T1000 (cell line): ENCODE measurements at places on chromosomes 3 and 15.

DNA sequence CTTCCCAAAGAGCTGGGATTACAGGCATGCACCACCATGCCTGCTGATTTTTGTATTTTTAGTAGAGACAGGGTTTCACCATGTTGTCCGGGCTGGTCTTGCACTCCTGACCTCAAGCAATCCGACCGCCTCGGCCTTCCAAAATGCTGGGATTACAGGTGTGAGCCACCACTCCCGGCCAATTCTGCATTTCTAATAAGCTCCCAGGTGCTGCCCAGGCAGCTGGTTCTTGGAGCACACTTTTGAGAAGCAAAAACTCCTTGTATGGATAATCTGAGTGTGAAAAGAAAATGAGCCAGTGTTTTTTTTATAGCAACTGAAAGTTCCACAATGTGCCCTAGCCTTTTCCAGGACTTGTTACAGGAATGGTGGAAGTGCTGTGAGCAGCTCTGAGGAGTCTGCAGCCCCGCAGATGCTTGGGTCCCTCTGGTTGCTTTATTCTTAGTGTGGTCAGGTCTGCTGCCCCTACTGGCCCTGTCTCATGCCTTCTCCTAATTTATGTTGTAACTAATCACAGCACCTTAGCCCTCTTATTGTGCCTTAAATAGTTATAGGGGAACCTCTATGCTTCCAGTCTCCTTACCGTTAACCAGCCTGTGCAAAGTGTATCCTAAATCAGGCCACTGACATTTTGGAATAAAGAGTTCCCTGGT, 13.5 kb upstream of the KCNAB1 start:
- no peak for DNase-seq

DNA sequence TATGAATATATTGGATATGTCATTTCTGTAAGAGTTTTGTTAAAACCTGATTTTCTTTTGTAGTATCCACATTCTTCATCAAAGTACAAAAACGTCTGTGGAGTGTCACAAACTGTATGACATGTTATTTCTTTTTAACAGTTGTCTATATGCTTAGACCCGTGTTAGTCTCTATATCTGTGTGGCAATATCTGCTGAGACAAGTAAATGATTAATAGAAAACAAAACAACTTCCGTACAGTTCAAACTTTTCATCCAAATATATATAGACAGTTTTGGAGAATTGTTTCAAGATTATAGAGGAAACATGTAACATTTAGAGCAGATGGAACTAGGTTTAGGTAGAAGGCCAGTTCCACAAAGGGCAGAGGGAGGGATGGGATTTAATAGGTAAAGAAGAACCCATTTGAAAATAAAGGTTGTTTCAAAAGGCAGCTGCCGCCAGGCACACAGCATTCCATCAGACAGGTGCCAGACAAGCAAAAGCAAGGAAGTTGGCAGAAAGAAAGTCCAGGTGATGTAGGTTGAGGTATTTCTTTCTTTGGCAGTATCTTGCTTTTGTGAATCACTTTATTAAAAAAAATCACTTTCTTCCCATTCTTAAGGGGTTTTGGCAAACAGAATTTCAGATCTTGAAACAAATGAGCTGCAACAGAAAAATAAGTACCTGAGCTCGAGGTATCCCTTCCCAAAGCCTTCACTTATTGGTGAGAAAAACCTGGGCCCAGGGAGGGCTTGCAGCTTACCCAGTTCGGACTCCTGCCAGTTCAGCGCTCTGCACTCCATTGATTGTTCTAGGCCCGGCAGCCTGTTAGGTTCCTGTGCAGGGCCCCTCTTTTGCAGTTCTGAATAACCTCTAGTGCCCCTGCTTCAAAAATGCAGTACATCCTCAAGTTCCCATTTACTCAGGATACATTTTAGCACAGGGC, 49.0 kb downstream of the LRRN1 start:
- no peak for DNase-seq

DNA sequence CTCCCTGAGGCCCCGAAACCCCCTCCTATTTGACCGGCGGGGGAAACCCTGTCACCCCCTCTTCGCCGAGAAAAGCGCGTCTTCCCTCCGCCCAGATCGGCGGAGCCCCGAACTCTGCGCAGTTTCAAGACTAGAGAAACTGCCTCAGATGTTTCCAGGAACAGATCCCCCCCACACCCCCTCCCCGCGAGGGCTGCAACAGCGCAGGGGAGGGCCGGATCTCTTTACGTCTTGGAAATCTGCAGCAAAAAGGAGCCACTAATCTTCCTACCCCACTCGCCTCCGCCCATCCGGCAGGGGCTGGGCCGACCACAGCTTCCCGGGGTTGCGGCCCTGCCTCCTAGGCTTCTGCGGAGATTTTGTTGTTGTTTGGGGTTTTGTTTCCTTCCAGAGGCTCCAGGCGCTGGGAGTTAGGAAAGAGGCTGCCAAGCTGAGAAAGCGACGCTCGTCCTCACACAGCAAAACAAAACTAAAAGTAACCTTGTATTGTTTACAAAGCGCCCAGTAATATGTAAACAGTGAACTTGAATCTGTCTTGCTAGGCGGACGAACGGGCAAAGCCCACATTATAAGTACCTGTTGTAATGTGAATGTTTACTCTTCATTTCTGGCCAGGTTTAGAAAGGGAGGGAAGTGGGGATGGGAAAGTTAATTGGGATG, 2.2 kb downstream of the FOXB1 start:
- DNase-seq, result no peak

- peak; percentile 12 for DNase-seq
Measured at GRCh38 chr3:8441969-8442559, 59.6 kb upstream of the LMCD1 start.

- peak; percentile 69 for DNase-seq
Measured at GRCh38 chr3:138694287-138695007, 85.9 kb downstream of the FAIM start.

- no peak for DNase-seq
Measured at GRCh38 chr15:35470441-35470840, 75.5 kb downstream of the DPH6 start.
